ENCODE measurements at places on chromosomes 7 and 10.

- DNase-seq: no peak
Observed at GRCh38 chr10:63331586-63331985, 134.2 kb downstream of the JMJD1C start.

- DNase-seq: no peak
Observed at GRCh38 chr10:130510755-130511154, 374.6 kb downstream of the GLRX3 start.

DNA sequence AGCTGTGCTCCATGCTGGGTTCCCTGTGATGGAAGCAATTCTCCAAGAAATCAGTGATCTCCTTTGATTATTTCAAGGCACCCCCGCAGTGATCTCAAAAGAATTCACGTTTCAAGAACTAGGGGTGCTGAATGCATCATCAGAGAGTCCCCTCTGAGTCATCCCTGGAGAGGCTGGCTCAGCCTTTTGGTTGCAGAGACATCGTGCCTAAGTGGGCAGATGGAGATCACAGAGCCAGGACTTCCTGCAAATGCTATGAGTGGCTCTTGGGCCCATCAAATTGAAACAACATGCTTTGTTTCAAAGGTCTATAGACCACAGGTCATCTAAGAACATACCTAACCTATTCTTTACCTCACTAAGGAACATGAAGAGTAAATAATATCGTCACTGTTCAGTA lies 41.5 kb upstream of the PLEKHA1 start:
- DNase-seq: no peak

GRCh38 chr7:31825576-31825975 lies 138.6 kb downstream of the PPP1R17 start:
- no peak for DNase-seq

GRCh38 chr10:34405611-34406462 lies 409.3 kb downstream of the PARD3 start:
- DNase-seq: no peak

GRCh38 chr10:71217266-71218045 lies 5.1 kb downstream of the UNC5B start:
- no peak for DNase-seq

GRCh38 chr7:55132890-55133551 lies 114.2 kb downstream of the EGFR start:
- DNase-seq: no peak

- no peak for DNase-seq
Observed at GRCh38 chr7:111068618-111069017, 22.3 kb upstream of the LRRN3 start.

GRCh38 chr10:37552881-37553280 lies 304.5 kb downstream of the ZNF248 start:
- no peak for DNase-seq

- DNase-seq: no peak
Observed at GRCh38 chr10:76270464-76270863, 839.0 kb downstream of the LRMDA start.

GRCh38 chr7:28409716-28410627 lies 2.3 kb upstream of the CREB5 start:
- DNase-seq: no peak

GRCh38 chr7:50856806-50857205 lies 74.1 kb upstream of the GRB10 start:
- no peak for DNase-seq

DNA sequence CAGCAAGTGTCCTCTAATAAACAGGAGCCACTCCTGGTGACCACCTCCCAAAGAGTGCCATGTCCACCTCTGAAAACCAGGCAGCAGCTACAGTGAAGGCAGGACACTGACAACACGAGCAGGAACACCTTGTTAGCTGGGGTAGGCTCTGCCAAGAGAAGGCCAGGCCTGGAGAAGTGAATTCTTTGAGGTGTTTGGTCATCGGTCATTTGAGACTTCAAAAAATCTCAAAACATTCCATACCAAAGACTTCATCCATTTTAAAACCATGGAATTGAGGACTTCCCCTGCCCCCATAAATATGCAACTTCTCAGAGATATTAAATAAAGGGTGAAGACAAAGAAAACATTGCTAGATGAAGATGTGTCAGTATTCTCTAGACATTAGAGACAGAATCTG lies 28.4 kb upstream of the OPALIN start:
- no peak for DNase-seq

- no peak for DNase-seq
Observed at GRCh38 chr7:7908622-7909145, 59.9 kb upstream of the GLCCI1 start.

DNA sequence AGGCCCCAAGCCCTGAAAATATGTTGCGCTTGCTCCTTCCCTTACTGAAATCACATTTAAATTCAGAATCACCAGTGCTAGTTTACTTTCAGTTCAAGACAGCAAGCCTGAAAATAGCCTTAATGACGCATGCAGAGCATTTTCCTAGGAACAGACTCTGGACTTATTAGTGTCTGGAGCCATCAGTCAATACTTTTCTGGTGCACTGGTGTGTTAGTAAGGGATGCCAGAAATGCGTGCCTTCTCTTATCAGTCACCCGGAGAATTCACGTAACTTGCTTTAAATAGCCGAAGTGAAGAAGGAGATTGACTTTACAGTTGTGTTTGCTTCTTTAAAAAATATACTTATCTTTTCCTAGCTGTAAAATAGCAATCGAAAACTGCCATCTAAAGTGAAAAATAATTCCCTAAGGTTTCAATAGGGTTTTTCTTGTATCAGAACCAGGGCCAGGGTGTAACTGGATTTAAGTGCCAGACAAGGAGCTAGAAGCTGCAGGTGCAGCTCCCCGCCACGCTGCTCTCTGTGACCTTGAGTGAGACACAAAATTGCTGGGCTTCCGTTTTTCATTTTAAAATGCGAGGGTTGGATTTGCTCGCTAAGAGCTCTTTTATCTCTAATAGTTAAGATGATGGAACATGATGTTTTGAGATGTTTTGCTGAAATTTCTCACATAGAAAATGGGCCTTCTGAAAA lies 177.8 kb downstream of the NSUN6 start:
- no peak for DNase-seq
